ENCODE measurements at places on chromosomes 3 and 15.

GRCh38 chr3:127065561-127066290, 82.8 kb downstream of the PLXNA1 start:
- DNase-seq: no peak

- DNase-seq: no peak
Observed at GRCh38 chr3:136883967-136884720, 22.1 kb downstream of the NCK1 start.

DNA sequence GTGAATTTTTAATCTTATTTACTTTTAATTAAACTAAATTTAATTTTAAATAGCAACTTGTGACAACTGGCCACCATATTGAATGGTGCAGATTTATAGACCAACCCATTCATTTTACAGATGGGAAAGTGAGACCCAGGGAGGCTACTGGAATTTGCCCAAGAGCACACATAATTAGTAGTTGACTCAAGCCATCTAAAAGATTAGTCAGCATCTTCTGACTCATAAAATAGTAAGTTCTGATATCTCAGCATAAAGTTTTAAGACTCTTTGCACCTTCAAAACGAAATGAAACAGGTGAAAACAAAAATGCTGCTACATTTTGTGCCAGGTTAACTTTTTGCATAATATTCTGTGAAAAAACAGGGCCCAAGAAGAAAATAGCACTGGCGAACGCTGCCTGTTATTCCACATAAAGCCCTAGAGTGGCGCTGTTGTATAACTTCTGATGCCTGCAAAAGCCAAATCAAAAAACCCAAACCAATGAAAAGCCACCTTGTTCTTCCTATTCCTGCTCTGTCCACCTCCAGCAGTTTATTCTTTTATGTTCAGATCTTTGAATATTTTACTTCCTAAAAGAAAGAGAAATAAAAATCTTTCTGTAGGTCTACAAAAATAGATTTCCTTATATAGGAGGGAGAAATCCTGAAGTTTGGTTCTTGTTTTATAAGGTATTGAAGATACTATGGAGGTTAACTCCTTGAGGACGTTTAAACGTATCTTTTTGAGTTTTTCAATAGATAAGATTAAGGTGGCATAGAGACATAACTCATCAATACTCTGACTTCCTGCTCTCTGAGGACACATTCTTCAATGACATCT, 62.8 kb downstream of the OTOL1 start:
- DNase-seq: peak; percentile 45

DNA sequence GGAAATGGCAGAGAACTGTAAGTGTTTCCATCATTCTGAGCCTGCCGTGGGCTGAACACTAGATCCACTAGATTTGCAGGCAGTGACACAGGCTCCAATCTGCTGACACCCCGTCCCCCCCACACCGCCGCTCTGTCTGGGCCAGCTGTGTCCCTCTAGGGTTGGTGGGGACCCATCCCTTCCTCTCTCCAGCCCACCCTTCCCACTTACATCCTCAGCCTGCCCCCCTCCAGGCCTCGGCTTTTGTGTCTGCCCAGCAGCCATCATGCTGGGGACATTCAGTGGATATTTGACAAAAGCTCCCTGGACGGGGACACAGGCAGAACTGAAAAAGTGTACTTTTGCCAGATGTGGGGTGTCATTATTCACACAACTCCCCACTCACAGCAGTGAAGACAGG, 10.7 kb upstream of the LRRK1 start:
- DNase-seq: no peak

DNA sequence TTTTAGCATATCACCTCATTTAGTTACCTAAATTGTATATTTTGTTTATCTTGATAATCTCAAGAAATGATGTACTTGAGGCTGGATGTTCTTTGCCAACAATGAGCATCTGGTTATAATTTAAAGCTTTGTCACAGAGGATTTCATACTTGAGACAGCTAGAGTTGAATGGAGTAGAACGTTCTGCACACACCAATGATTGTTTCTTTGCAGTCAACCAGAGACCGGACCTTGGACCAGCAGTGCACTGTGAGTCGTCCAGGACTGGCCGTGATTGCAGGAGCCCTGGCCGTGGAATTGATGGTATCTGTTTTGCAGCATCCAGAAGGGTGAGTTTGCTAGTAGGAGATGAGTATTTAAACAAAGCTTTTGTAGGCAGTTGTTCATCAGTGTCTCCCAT, 90.4 kb downstream of the ATG7 start:
- DNase-seq: no peak

DNA sequence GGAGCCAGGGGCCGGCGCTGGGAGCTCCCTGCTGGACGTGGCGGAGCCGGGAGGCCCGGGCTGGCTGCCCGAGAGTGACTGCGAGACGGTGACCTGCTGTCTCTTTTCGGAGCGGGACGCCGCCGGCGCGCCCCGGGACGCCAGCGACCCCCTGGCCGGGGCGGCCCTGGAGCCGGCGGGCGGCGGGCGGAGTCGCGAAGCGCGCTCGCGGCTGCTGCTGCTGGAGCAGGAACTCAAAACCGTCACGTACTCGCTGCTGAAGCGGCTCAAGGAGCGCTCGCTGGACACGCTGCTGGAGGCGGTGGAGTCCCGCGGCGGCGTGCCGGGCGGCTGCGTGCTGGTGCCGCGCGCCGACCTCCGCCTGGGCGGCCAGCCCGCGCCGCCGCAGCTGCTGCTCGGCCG, 1.5 kb downstream of the SMAD6 start:
- peak; percentile 72 for DNase-seq

Data from suppressor macrophage treated with lipopolysaccharide for 4 hours (primary cell).